PC-3 (cell line): ENCODE measurements at places on chromosomes 7 and 10. TPM values are rescaled to one million over a fixed set of nuclear protein-coding genes. Genes with fewer than 3 reads are reported as not detected.
A peak's percentile ranks its signal among the peaks of the same experiment; 100 is the strongest.

The VGF gene
- total RNA-seq, result 1.6 and 2.5 TPM in 2 replicates

The CPED1 gene
- total RNA-seq, result 1.8 and 2.2 TPM in 2 replicates

The CALHM1 gene
- total RNA-seq, result not detected in 2 replicates

The ST8SIA6 gene
- total RNA-seq, result not detected in 2 replicates

The SEMA3A gene
- 13.7 and 16.9 TPM in 2 replicates for total RNA-seq

The FRA10AC1 gene
- 3.8 and 5.5 TPM in 2 replicates for total RNA-seq

The UBE2H gene
- total RNA-seq, result 62.5 and 102 TPM in 2 replicates

The CRYGN gene
- total RNA-seq, result 0.11 TPM in 1 of 2 replicates, not detected in the other

DNA sequence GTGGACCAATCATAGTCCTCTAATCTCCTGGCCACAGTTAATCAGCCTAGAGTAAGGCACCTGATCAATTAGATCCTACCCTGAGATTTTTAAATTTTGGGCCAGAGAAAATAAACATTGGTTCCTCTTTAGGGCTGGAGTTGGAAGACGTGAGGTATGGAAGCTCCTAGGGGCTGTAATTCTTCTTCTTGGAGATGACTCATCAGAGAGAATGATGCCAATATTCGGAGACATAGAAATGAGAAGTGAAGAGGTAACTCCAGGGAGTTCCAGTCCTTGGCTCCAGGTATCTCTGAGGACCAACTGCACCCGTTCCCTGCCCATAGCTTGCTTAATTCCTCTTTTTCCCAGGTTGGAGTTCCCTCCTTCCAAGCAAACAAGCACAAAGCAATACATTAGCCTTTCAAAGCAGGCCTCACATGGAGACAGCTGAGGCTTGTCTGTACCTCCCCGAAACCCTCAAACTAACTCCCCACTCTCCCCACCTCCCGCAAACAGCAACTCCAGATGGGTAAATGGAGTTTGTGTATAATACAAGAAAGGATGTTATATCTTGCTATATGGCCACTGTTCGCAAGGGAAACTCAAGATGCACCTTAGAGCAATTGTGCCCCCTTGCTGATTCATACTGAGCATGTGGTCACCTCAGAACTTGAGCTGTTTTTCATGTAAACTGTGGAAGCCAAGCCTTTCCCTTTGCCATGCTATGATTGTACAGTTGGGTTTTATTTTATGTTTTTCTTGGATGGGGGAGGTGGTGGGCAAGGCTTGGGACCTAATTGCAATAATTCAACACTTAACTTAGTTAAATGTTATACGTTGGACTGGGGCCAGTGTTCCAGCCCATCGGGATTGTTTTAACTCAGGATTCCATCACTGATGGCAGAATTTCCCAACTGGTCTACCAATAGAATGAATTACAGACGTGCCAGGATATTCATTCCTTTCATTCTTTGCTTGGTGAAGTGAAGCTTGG lies 29.3 kb downstream of the PIK3AP1 start:
- DNase-seq, result no peak

DNA sequence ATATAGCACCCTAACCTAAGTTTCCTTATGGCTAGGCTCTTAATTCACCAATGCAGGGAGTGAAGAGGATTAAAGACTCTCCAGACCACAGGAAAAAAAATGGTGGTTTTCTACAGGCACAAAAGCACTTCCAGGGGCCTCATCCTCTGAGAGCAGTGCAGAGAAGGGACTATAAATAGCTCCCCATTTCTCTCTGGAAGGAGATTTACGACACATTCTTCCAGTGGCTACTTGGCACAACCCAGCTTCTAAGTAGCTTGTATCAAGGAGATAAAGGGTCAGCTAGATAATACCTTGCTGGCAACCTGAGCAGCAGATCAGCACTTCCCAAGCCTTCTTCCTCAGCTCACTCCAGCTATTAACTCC lies 73.5 kb downstream of the CRPPA start:
- no peak for DNase-seq

DNA sequence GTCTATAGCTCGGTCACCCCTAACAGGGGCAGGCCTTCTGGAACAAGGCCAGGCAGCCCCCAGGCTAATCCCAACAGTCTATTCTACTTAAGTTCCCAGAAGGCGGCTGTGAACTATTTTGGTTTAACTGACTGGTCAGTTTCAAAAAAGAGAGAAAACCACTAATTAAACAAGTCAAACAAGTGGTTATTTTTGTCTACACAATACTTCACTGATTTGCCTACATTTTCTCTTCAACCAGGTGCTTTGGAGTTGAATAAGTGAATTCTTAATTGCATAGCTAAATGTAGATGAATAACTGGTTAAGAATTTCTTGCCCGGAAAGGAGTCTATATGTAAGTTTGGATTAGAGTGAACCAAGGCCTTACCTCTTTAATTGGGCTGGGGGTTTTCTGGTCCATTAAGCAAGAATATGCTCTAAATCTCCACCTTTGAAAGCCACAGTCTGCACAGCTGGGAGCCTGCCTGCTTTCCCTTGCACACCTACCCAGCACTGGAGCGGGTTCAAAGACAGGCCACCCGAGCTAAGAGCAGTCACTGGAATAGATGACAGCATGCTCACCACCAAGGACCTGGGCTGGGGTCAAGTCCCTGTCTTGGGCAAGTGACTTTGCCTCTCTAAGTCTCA lies 70.4 kb downstream of the TBXAS1 start:
- DNase-seq, result no peak

GRCh38 chr7:150337659-150338081 lies 3.8 kb downstream of the RARRES2 start:
- no peak for DNase-seq

GRCh38 chr7:148535217-148535616 lies 55.3 kb upstream of the C7orf33 start:
- DNase-seq, result no peak

DNA sequence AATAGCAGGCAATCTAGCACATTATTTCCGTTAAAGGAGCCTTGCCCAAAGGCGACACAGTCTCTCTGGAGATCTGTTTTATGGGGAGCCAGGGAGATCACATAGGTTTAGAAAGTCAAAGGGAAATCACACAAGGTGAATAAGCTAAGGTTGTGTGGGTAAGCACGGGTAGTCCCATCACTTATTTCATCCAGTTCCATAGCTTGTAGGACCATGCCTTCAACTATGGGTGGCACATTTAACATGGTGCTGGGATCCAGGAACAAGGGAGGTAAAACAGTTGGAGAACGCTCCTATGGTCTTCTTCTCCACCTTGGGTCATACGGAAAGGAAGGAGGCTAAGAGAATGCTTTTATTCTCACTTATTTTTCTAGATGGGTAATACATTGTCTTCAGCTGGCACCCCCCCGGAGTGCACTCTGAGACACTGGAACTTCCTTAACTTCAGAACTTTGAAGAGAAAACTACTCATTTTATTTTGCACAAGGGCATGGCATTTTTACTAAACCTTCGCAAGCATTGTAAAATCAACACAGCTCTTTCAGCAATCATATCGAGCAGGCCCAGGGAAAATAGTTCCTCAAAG lies 435.4 kb downstream of the KIF20B start:
- no peak for DNase-seq

DNA sequence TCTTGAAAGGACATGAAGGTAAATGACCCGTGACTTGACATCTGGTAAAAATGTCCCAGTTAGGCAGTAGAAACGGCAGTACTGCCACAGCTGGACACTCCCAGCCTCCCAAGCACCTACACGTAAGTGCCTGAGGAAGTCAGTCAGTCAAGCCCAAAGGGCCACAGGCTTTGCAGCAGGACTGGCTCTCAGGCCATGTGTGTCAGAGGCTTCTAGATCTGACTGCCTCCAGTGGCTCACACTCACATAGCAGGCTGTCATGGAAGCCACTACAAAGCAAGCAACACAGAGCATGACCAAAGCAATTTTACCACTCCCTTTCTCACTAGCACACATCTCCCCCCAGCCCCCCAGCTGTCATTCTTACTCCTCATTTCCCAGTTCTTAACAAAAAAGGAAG lies 17.8 kb upstream of the CCNJ start:
- peak; percentile 26 for DNase-seq

- no peak for DNase-seq
Measured at GRCh38 chr7:11593322-11593721, 238.7 kb downstream of the THSD7A start.

GRCh38 chr7:1922071-1922869 lies 252.2 kb downstream of the ELFN1 start:
- DNase-seq, result peak; percentile 60

DNA sequence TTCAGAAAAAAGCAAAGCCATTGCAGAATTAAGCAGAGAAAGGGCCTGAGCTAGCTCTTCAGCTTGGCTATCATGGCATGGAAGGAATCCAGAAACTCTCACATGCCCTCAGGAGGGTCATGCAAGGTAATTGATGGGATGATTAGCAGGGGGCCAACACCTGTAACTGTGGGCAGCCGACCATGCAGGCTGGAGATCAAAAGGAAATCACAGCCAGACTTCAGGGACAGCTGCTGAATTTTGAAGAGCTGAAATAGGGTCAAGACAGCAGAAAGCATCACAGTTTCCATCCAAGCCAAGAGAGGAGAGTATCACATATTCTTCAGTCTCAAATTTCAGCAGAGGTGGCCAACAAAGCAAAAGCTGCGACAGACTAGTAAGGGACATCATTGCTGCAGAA lies 239.6 kb upstream of the STEAP1 start:
- no peak for DNase-seq

GRCh38 chr7:19991936-19992335 lies 218.5 kb upstream of the TMEM196 start:
- DNase-seq, result no peak

- DNase-seq, result no peak
Measured at GRCh38 chr10:86538547-86538946, 17.0 kb upstream of the WAPL start.

DNA sequence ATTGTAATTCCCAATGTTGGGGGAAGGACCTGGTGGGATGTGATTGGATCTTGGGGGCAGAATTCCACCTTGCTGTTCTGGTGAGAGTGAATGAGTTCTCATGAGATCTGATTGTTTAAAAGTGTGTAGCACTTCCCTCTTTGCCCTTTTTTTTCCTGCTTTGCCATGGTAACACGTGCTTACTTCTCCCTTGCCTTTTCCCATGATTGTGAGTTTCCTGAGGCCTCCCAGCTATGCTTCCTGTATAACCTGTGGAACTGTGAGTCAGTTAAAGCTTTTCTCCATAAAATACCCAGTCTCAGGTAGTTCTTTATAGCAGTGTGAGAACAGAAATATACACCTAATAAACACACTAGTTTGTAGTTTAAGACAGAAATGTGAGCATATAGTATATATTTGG lies 166.8 kb upstream of the MAGI2 start:
- DNase-seq, result peak; percentile 80

DNA sequence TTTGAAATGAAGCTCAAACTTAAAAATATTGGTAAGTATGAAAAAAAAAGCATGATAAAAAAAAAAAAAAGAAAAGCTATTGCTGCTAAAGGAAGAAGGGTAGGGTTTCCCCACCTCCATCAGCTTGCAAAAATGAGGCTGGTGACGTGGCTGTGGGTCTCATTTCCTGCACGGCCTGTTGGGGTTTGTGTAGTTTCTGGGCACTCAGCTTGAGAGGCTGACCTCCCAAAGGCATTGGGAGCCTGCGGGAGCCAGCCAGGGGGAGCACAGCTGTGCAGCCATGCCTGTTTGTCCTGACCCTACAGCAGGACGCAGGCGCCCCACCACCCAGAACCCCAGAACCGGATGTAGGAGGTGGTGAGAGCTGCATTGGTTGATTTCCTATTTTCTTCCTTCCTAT lies 48.8 kb upstream of the CARD11 start:
- DNase-seq, result no peak

- DNase-seq, result peak; percentile 63
Measured at GRCh38 chr7:75823198-75823910, 9.7 kb upstream of the CCL24 start.
